ENCODE measurements at places on chromosomes 5 and 9.

DNA sequence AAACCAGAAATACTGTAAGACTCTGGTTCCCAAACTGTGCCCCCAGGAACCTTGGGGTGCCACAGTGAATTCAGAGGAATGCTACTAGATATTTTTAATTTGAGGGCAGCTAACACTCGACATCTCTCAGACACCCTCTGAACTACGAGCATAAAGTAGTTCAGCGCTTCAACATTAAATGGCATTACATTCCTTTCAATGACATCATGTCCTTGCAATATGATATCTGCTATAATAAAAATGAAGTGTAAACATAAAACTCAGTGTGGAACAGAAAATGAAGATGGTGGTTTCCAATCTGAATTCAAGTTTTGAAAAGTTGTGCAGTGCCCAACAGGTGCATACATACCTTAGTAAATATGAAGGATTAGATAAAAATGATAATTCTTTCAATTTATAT, 116.1 kb downstream of the LPAR1 start:
- DNase-seq = no peak

DNA sequence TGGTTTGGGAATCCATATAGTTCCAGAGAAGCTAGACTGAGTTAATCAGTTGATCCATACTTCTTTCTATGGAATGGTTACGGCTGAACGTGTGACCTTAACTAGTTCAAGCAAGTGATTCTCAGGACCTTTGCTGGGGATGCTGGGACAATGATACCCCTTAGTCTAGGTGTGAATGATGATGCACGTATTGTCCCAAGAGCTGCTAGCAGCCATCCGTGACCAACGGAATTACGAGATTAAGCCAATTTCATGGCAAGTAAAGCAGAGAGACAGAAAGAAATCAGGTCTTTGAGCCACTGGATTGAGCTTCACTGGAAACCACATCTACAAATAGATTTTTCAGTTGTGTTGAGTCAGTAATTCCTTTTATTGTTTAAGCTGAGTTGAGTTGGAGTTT, 99.2 kb upstream of the LIFR start:
- no peak for DNase-seq

GRCh38 chr9:83304686-83305085, 233.5 kb downstream of the FRMD3 start:
- peak; percentile 95 for DNase-seq

GRCh38 chr9:86557918-86558317, 203.7 kb upstream of the TUT7 start:
- DNase-seq = peak; percentile 26

DNA sequence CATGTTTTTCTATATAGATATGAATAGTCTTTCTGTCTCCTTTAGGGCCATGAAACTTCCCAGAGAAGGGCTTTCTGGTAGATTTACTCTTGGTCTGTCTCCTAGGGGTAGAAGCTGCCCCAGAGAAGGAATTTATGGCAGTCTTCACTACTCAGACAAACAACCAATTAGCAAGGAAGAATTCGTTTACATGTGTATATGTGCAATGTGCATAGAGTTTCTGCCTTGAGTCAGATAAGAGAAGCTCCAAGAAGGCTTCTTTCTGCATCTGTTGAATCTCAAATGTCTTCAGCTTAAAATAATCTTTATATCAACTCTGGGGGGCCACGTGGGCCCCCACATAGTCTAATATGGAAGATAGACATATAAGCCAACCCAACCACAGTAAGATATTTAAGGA, 7.6 kb upstream of the CLINT1 start:
- DNase-seq = no peak

DNA sequence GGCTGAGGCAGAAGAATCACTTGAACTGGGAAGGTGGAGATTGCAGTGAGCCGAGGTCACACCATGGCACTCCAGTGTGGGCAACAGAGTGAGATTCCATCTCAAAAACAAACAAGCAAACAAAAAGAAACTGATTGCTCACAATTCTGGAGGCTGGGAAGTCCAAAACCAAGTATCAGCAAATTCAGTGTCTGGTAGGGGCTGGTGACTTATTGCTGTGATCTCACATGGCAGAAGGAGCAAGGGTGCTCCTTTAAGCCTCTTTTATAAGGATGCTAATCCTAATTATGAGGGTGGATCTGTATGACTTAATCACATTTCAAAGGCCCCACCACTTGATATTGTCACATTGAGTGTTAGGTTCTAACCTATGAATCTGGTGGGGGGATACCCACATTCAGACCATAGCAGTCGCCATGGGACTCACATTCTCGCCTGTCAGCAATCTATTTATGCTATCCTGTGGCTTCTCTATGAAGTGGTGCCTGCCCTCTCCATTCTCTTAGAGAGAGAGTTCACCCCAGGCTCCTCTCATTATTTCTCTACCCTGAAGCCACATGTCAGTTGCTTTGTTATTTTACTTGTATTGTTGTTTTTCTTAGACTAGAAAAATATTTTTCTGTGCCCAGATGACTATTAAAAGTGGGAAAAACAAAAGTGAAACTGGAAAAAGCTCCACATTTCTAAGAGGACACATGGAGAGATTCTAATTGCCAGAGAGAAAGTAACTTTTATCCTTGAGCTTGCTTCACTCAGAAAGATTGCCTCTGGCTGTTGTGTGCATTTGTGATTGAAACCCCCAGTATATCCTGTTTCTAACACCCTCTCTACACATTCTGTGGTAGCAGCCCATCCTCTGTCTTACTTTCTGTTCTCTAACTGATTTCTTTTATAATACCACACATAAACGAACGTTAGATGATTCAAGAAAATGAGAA, 18.8 kb upstream of the PRLR start:
- no peak for DNase-seq

DNA sequence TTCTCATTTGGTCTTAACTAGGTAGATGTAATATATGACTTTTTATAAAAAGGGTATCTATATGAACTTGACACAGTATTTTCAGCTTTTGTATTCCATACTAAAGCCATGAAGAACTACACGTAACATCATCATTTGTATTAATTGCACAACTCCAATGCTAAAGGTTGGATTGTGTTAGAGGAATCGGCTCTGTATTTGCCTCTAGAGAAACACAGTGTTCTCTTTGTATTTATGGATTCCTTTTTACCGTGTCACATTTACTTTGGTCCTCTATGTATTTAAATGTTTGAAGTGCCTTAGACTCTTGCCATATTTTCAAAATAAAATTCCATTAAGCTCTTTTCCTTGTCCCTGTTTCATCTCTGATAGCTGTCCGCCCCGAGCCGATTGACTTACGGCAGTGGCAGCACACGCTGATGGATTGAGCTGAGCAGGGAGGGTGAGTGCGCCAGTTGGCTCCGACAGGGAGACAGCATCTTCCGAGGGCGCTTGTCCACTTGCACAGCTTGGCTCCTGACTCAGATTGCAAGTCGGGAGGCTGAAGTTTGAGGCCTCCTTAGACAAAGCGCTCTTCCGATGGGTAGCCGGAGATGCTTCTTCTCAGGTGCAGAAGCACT, 95.6 kb upstream of the DMRT1 start:
- DNase-seq = no peak

- DNase-seq = no peak
Measured at GRCh38 chr5:116939641-116940040, 365.0 kb upstream of the SEMA6A start.

DNA sequence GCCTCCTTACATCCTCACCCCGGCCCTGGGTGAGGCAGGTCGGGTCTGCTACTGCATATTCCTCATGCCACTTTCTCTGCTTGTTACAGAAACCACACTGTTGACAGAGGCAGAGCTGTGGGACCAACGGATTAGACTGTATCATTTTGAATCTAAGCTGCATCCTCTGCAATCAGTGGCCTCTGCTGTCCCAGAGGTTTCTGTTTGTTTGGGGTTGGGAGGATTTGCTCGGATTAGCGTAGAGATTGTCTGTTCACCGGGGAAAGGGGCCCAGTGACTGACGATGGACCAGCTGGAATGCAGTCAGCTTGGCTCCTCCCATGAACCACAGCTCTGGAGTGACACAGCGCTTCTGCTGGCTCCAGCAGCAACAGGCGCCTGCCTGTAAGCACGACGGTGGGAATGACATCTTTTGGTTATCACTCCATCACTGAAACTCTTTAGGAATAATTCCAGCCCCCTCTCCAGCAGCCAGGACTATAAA, 37.3 kb upstream of the ADRA1B start:
- DNase-seq = peak; percentile 74

- DNase-seq = peak; percentile 92
Measured at GRCh38 chr5:56211298-56211865, 21.7 kb downstream of the ANKRD55 start.

GRCh38 chr9:4116723-4117460, 183.0 kb downstream of the GLIS3 start:
- DNase-seq = peak; percentile 95

DNA sequence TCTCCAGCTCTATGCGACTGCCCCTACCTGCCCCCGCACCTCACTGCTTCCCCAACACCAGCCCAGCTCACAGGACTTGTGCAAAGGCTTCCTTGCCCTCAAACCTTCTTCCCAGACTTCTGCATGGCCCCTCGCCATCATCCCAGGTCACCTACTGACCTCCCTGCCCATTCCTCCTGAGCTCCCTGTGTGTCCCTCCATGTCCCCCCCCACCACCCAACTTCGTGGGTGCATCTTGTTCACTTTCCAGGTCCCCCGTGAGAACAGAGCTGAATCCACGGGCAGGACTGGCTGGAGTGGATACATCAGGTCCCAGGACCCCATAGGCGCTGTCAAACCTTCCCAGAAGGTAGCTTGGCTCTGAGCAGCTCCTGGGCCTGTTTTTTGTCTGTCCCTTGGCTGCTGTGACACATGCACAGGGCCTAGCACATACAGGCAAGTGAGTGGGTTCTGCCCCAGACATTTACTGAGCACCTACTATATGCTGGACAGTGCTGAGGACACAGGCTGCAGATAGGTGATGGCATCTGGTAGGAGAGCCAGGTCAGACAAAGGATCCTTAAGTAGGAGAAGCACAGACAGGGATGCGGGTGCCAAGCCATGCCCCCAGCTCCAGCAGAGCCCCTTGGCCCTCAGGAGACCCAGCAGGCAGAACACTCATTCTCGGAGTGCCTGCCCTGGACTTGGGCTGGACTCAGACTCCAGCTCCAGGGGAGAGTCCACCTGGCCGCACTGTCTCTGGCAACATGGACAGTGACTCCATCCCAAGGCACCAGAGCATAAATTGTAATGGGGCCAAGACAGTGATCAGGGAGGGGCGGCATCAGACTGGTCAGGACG, 15.0 kb downstream of the NINJ1 start:
- no peak for DNase-seq

DNA sequence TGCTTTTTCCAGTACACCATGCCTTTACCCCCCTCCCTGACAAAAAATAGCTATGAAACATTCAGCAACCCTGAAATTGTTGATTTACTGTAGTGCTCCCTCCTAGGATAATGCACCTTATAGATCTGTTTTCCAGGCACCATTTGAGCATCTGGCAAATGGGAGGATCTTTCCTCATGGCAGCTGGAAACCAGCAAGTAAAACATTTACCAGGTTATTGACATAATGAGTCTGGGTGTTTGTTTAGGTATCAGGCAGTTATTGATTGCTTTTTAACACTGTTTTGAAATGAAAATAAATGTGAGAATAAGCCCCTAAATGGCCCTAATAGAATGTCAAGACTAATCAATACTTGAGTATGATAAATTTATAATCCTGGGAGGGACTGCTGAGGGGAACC, 57.3 kb upstream of the KLF4 start:
- no peak for DNase-seq

DNA sequence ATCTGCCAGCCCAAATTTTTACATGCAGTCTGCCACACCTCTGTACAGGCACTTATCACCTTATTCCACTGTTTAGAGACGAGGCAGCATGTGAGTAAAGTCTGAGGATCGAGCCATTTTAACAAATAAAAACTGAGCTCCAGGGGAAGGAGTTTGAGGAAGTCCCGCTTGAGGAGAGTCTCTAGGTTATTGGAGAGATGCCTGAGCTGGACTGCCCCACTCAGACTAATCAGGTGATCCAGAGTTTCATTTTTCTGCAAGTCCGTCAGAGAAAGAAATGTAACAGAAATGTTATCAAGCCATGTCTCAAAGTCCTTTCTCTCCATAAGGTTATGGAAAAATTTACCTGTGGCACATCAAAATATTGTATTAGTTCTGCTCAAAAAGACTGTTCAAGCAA, 5.3 kb downstream of the FBXW2 start:
- no peak for DNase-seq

GRCh38 chr9:116452634-116453033, 234.5 kb upstream of the TRIM32 start:
- DNase-seq = no peak

- DNase-seq = no peak
Measured at GRCh38 chr9:80540387-80540786, 968.6 kb downstream of the TLE4 start.
